ENCODE measurements at places on chromosomes 3 and 15.
A peak's percentile ranks its signal among the peaks of the same experiment; 100 is the strongest.

DNA sequence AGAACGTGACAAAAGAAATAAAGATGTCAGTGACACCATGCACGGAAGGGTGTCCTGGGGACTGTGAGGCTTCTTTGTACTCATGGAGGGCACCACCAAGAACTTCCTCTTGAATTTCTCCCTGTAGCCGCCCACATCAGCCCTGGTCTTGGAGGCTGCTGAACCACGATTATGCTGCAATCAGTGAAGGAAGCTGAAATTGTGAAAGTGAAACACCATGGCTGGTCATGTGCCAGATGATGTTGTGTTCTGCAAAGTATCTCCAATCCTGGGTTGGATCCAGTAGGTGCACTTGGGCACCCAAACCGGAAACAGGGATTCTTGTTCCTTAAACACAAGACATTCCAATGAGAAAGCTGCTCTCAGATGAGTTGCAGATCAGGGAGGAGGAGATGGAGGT lies 104.4 kb upstream of the GOLGA6L6 start:
- DNase-seq, result no peak

GRCh38 chr3:100852840-100853239 lies 140.4 kb downstream of the ABI3BP start:
- DNase-seq, result no peak

GRCh38 chr3:24401090-24401810 lies 93.4 kb downstream of the THRB start:
- no peak for DNase-seq

DNA sequence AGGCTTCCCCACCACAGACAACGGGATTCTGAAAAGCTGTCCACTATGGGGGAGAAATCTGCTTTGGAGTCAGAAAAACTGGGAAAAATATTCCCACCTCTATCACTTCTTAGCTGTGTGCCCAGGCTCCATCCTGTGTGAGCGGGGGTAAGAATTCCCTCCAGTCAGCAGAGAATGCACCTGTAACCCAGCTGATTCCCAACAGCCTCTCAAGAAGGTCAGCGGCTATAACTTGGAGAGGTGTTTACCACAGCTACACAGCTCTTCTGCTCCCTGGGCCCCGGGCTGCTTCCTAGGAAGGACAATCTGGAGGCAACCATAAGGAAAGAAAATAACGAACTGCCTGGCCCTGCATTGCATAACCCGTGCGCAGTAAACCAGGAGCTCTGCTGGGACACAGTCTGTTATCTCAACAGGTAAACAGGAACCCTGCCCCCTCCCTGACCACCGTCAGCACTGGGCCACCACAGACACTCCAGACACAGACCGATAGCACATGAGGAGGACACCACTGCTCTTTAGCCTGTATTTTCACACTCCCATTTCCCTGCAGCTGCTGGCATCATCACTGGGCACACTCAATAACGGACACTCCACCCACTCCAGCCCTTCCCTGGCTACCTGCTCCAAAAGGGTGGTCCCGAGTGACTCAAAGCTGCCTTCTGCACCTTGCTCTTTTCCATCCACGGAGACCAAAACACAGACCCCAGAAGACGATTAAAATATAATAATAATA lies 2.1 kb downstream of the RAB43 start:
- no peak for DNase-seq

- no peak for DNase-seq
These were observed 56.4 kb upstream of the PHLDB2 start for GRCh38 chr3:111802700-111803099.

DNA sequence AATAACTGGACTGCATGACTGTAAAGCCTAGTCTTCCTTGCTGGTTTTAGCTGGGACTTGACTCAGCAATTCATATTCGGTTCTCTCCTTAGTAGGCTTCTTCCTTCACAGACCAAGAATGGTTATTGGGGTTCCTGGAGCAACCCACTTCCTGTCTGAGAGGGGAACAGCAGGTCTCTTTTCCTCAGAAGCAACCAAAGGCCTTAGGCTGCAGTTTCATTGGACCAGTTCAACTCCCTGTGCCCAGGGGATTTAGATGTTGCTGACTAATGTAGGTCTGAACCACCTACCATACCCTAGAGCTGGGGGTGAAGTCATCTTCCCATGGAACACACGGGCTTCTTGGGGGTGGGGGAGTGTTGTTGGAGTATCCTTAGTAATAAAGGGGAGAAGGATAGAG lies 84.0 kb upstream of the SKOR1 start:
- no peak for DNase-seq

DNA sequence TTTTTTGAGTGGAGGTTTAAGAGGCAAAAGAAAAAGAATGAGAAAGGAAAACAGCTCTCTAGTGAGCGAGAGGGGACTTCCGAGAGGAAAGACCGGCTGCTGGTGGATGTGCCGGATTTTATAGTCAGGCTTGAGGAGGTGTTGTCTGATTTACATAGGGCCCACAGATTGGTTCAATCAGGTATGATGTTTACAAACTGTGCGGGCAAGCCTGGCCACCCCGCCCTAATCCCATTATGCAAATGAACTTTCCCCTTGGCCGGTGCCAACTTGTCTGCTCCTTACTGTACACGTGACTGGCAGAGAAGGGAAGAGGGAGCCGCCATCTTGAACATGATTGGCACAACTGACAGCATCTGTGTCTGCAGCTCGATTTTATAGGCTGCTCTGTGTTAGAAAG lies 44.7 kb downstream of the FAM43A start:
- no peak for DNase-seq

- no peak for DNase-seq
These were observed 38.2 kb upstream of the ACP3 start for GRCh38 chr3:132279030-132279429.

DNA sequence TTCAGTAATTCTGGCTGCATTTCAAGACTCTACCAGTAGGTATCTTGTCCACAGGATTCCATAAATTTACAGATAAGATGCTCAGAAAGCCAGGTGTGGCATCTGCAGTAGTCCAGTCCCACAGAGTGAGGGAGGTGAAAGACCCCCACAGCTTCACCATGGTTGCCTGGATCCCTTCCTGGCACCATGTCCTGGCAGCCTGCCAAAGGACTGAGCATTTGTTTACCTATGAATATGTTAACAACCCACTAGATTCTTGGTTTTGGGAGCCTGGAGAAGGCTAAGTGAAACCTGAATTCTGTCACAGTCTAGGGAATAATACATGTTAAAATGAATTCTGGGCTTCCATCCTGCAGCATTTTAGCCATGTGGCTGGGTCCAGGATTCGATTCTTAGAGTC lies 14.9 kb downstream of the CHST2 start:
- peak; percentile 49 for DNase-seq
